ENCODE measurements at places on chromosomes 2 and 18. TPM values are rescaled to one million over a fixed set of nuclear protein-coding genes. Genes with fewer than 3 reads are reported as not detected.
A peak's percentile ranks its signal among the peaks of the same experiment; 100 is the strongest.

The ARHGAP25 gene
- total RNA-seq = 9.0 TPM

The GPC1 gene
- 59.3 TPM for total RNA-seq

The KCNG2 gene
- not detected for total RNA-seq

The KLHL29 gene
- total RNA-seq = 4.7 TPM

The LAMA3 gene
- 43.6 TPM for total RNA-seq

The HMSD gene
- 0.19 TPM for total RNA-seq

The NPHP1 gene
- 1.8 TPM for total RNA-seq

The TUBA3E gene
- total RNA-seq = not detected

The CXCR4 gene
- 5.7 TPM for total RNA-seq

GRCh38 chr2:69893684-69894551 lies at the start of gene SNRNP27:
Gene SNRNP27, plus strand, starts transcription at chr2:69893956. Its CDS starts 29 bp downstream, at chr2:69893985.
- H3K4me1 ChIP-seq = peaks cover 9% of the 10 kb centered on the region
- DNase-seq = no peak
- peak within 1 kb of the TSS; percentile 79 for H3K4me3 ChIP-seq

DNA sequence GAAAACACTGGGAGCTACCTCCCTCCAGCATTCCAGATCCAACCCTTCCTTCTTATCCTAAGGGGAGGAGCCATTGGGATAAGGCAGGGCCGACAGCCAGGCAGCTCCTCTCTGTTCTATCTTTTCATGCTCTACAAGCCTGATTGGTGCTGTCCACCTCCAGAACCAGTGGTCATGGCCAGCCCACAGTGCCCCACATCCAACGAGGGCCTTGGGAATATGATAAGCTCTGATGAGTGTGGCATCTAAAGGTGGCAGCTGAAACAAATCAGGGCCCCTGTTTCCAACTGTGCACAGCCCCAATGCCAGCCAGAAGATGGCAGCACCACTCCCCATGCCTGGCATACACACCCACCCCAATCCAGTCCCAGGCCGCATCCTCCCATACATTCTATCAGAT lies 329.3 kb downstream of the C1D start:
- H3K27ac ChIP-seq = no peak overlapping the region
- no peak overlapping the region for H3K4me3 ChIP-seq
- H3K27me3 ChIP-seq = no peaks in the 10 kb centered on the region
- no peak for DNase-seq

GRCh38 chr18:37535968-37536367 lies 29.6 kb downstream of the CELF4 start:
- no peaks in the 10 kb centered on the region for H3K4me1 ChIP-seq
- no peak overlapping the region for H3K27ac ChIP-seq
- no peak for DNase-seq
- H3K36me3 ChIP-seq = no peaks in the 10 kb centered on the region
- H3K4me3 ChIP-seq = no peak overlapping the region
- H3K27me3 ChIP-seq = no peaks in the 10 kb centered on the region

GRCh38 chr2:33008716-33009115 lies 62.0 kb downstream of the LTBP1 start:
- no peaks in the 10 kb centered on the region for H3K27me3 ChIP-seq
- no peak for DNase-seq
- no peaks in the 10 kb centered on the region for H3K4me1 ChIP-seq
- H3K27ac ChIP-seq = no peak overlapping the region
- H3K4me3 ChIP-seq = no peak overlapping the region

DNA sequence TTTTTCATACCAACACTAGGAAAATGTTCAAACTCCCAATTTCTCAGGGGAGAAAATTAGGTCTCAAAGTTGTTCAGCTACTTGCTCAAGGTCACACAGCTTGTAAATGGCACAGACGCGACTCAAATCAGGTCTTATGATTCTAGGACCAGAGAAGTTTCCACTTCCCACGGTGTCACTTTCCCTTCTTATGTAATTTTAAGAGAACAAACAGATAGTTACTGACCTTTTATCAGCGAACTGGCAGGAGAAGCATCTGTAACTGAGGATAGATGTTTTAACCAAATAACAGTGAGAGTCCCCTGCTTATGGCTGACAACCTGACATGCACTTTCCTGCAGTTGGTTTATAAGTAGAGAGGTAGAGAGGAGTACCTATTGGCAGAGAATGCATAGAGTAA lies 2.1 kb upstream of the KCNJ3 start:
- no peaks in the 10 kb centered on the region for H3K36me3 ChIP-seq
- H3K27ac ChIP-seq = no peak overlapping the region
- no peak for DNase-seq
- H3K4me3 ChIP-seq = no peak overlapping the region
- H3K27me3 ChIP-seq = peaks cover 11% of the 10 kb centered on the region

DNA sequence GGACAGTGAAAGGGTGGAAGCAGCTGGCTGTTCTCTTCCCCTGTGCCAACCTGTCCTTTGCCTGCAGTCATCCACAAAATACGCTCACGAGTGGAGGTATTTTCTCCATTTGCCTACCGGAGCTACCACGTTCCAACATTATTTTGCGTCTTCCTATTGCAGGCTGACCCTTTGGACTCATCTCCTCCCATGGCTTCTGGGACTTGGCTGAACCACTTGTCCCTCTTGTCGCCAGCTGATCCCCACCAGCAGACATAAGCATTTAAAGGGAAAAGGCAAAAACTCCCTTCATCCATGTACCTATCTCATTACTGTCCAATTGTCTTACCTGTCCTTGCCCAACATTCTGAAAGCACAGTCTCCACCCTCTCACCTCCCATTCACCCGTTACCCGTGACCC lies 13.0 kb downstream of the C2orf74 start:
- H3K36me3 ChIP-seq = peaks cover under 1% of the 10 kb centered on the region
- H3K4me3 ChIP-seq = no peak overlapping the region
- H3K4me1 ChIP-seq = peaks cover 44% of the 10 kb centered on the region
- DNase-seq = no peak
- H3K27ac ChIP-seq = no peak overlapping the region

GRCh38 chr2:85540133-85540648 lies 1.2 kb downstream of the MAT2A start:
- no peaks in the 10 kb centered on the region for H3K27me3 ChIP-seq
- peak overlapping the region; percentile 80 for H3K4me3 ChIP-seq
- H3K36me3 ChIP-seq = peaks cover 30% of the 10 kb centered on the region
- DNase-seq = no peak
- H3K4me1 ChIP-seq = peaks cover 19% of the 10 kb centered on the region
- H3K27ac ChIP-seq = peak overlapping the region; percentile 96

- DNase-seq = no peak
- H3K4me1 ChIP-seq = peaks cover 8% of the 10 kb centered on the region
- H3K36me3 ChIP-seq = no peaks in the 10 kb centered on the region
- H3K4me3 ChIP-seq = no peak overlapping the region
Measured at GRCh38 chr18:7366597-7366996, 135.7 kb downstream of the LRRC30 start.

DNA sequence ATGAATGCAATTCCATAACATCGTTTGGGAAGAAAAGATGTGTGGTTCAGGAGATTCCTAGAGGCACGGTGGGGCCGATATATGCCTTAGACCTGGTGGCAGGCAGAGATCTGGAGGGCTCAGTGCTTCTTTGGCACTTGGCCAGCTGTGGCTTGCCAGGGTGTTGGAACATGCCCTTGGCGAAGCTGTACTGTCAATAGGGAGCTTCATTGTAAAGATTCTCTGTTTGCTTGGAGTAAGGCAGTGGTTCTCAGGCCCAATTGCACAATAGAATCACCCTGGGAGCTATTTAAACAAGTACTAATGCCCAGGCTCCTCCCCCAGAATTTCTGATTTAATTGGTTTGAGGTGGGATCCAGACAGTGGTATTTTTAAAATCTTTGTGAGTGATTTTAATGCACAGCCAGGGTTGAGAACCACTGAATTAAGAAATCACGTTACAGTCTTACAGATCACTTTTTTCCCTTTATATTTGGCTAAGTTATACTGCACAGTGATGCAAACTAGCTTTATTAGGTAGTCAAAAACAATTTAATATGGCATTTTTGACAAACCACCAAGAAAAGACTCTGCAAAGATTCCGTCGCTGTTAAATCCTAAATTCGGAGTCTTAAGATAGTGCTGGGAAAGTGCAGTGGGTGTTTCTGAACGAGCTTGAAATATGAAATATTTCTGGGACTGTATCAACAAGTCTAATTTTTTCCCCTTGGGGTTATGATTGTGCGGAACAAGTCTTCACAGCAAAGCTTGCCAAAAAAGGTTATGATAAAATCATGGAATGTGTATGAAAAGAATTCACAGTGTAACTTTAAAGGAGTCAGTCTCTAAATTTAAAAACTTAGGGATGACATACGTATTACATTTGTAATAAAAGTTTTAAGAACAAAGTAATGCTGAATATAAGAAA lies 78.0 kb downstream of the CRIM1 start:
- H3K4me1 ChIP-seq = peaks cover 6% of the 10 kb centered on the region
- DNase-seq = no peak
- peak overlapping the region; percentile 78 for H3K27ac ChIP-seq
- H3K4me3 ChIP-seq = no peak overlapping the region
- no peaks in the 10 kb centered on the region for H3K27me3 ChIP-seq

- no peaks in the 10 kb centered on the region for H3K27me3 ChIP-seq
- H3K36me3 ChIP-seq = no peaks in the 10 kb centered on the region
- H3K4me3 ChIP-seq = no peak overlapping the region
- H3K4me1 ChIP-seq = peaks cover 3% of the 10 kb centered on the region
Measured at GRCh38 chr2:143730953-143731260, 601.7 kb downstream of the ARHGAP15 start.

- no peak for DNase-seq
- no peak overlapping the region for H3K4me3 ChIP-seq
- H3K4me1 ChIP-seq = no peaks in the 10 kb centered on the region
- H3K27me3 ChIP-seq = no peaks in the 10 kb centered on the region
Measured at GRCh38 chr2:140696449-140696848, 1434.4 kb downstream of the LRP1B start.

DNA sequence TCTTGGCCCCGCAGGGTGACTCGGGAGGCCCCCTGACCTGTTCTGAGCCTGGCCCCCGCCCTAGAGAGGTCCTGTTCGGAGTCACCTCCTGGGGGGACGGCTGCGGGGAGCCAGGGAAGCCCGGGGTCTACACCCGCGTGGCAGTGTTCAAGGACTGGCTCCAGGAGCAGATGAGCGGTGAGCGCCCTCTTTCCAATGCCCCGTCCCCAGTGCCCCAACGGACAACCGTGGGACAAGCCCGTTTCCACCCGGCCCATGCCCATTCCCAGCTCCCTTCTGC lies 2.6 kb upstream of the CHRND start:
- no peak overlapping the region for H3K4me3 ChIP-seq
- peaks cover 26% of the 10 kb centered on the region for H3K4me1 ChIP-seq
- no peaks in the 10 kb centered on the region for H3K36me3 ChIP-seq
- no peak overlapping the region for H3K27ac ChIP-seq
- H3K27me3 ChIP-seq = peaks cover 24% of the 10 kb centered on the region

DNA sequence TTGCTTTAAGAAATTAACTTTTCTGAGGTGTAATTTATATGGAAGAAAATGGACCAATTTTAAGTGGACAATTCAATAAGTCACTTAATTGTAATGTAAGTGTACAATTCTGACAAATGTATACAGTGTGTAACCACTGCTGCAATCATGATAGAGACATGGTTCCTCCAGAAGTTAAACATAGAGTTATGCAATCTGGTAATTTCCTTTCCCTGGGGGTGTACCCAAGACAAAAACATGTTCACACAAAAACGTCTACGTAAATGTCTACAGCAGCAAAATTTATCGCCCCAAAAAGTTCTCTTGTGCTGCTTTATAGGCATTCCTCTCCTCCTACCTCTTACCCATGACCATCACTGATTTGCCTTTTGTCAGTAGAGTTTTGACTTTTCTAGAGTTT lies 141.5 kb downstream of the AQP4 start:
- H3K4me3 ChIP-seq = no peak overlapping the region
- no peaks in the 10 kb centered on the region for H3K36me3 ChIP-seq
- DNase-seq = no peak
- H3K4me1 ChIP-seq = no peaks in the 10 kb centered on the region
- no peak overlapping the region for H3K27ac ChIP-seq

GRCh38 chr18:3451989-3452749 lies 2.2 kb downstream of the TGIF1 start:
- H3K36me3 ChIP-seq = peaks cover 1% of the 10 kb centered on the region
- H3K27me3 ChIP-seq = no peaks in the 10 kb centered on the region
- no peak for DNase-seq
- H3K27ac ChIP-seq = peak overlapping the region; percentile 99

DNA sequence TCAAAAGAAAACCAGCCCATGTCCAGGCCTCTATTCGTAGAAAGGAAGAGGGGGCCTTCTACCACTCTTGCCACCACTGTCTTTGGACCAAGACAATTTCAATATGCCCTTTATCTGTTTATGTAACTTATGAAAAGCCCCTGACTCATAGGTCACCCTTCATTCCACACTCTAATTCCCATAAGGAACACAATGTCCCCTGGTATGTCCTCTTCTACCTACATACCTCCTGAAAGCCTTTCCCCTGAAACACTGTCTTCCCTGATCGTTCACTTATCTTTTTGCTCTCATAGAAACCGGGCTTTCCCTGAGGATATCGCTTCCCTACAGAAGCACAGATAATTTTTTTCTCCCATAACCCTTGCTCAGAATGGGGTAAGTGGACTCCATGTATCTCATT lies 13.3 kb downstream of the EIF2AK3 start:
- no peaks in the 10 kb centered on the region for H3K27me3 ChIP-seq
- no peaks in the 10 kb centered on the region for H3K36me3 ChIP-seq
- no peak for DNase-seq
- no peak overlapping the region for H3K4me3 ChIP-seq
- H3K27ac ChIP-seq = no peak overlapping the region

DNA sequence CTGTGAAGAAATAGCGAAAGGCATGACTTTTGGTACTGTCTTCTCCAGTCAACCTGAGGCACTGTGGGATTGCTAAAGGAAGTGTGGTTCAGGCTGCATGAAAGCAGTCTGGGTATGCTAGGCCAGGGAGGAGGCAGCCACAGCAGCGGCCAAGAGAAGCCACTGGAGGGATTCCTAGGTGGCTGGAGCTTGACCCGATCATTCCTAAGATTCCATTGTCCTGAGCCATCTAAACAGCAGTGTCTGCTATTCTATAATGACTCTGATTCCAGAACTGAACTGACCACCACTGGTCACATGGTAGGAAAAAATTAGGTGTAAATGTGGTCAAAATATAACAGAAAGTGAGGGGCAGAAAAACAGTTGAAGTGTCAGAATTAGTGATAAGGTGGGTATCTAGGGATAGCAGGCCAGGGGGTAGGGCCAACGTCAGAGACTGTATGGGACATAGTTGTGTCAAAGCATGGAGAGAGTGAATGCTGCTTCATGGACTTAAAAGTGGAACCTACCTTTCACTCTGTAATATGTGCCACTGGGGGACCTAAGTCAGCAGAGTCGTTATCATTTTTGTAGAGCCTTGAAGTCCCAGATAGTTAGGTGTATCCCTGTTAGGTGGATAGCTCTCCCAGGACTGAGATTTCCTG lies 204.6 kb downstream of the CTNNA2 start:
- H3K4me3 ChIP-seq = no peak overlapping the region
- H3K27me3 ChIP-seq = no peaks in the 10 kb centered on the region
- no peaks in the 10 kb centered on the region for H3K4me1 ChIP-seq

DNA sequence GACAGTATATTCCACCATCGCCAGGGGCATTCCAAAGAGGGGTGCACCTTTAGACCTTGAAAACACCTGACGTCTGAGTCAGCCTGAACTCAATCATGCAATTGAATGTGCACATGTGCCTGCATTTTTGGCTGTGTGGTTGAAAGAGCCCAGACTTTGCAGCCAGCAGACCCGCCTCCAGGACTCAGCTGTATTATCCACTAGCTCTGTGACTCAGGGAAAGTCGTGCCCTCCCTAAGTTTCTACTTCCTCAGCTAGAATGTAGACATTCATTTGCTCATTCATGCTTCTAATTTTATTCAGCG lies 94.2 kb downstream of the LRRC30 start:
- no peak overlapping the region for H3K27ac ChIP-seq
- H3K4me1 ChIP-seq = no peaks in the 10 kb centered on the region
- H3K27me3 ChIP-seq = no peaks in the 10 kb centered on the region
- H3K36me3 ChIP-seq = no peaks in the 10 kb centered on the region

- H3K4me3 ChIP-seq = no peak overlapping the region
- no peaks in the 10 kb centered on the region for H3K27me3 ChIP-seq
- no peaks in the 10 kb centered on the region for H3K4me1 ChIP-seq
- H3K27ac ChIP-seq = no peak overlapping the region
- DNase-seq = no peak
- H3K36me3 ChIP-seq = peaks cover 24% of the 10 kb centered on the region
Measured at GRCh38 chr2:190974629-190975361, 39.2 kb downstream of the STAT1 start.

All from esophagus squamous epithelium (tissue), 5 donors.